HFFc6 (cell line): ENCODE measurements at places on chromosomes 5 and 9. TPM values are rescaled to one million over a fixed set of nuclear protein-coding genes. Genes with fewer than 3 reads are reported as not detected.

GRCh38 chr5:147893820-147894219 is 12.5 kb downstream of the C5orf46 start:
- no peak for DNase-seq

DNA sequence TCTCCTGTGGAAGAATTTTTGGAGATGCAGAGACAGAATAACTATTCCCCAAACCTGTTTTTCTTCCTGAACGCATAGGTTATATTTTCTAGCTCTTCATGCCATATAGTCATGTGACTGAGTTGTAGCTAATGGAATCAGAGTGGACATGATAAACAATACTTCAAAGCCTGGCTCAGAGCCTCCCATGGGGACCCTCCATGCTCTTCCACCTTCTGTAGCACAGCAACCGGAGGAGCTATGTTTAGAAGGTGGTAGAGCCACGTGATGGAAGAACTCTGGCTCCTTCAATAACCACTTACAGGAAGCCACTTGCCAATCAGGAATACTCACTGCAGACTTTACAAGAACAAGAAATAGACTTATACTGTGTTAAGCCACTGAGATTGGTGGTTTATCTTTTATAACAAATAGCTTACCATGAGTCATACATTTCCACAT is 39.2 kb downstream of the NADK2 start:
- DNase-seq: peak; percentile 36

- DNase-seq: no peak
Observed at GRCh38 chr9:123091459-123091858, 58.0 kb downstream of the GPR21 start.

DNA sequence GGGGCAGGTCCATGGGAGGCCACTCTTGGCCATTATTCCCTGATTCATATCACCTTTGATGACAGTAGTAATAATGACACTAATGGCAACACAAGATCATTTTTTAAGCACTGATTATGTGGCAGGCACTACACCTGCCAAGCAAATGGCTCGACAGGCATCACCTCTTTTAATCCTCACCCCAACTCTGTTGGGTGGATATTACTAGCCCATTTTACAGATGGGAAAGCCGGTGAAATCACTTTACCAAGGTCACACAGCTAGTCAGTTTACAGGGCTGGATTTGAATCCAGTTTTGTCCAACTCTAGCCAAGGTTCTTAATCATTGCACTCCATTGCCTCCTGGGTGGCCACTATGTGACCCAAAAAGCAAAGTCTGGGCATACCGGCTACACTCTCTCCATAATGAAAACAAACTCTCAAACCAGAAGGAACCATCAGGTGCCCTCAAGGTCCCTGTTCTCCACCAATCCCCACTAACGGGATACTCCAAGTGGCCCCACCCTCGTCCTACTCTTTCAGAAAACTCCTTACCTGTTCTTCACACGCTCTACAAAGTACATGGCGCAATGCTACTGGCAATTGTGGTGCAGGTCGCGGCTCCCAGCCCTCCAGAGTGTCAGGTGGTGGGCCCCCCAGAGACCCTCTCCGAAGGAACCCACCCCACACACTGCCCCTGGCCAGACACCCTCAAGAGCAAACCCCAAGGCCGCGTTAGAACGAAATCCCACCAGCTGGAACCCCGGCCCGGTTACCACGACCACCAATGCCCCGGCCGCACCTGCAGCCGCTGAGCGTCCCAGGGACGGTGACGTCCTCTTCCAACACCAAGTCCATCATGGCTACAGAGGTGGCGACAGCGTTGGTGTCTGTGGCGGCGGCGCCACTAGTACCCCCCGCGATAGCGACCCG is 572 bp downstream of the CDK5RAP2 start:
- peak; percentile 1 for DNase-seq

DNA sequence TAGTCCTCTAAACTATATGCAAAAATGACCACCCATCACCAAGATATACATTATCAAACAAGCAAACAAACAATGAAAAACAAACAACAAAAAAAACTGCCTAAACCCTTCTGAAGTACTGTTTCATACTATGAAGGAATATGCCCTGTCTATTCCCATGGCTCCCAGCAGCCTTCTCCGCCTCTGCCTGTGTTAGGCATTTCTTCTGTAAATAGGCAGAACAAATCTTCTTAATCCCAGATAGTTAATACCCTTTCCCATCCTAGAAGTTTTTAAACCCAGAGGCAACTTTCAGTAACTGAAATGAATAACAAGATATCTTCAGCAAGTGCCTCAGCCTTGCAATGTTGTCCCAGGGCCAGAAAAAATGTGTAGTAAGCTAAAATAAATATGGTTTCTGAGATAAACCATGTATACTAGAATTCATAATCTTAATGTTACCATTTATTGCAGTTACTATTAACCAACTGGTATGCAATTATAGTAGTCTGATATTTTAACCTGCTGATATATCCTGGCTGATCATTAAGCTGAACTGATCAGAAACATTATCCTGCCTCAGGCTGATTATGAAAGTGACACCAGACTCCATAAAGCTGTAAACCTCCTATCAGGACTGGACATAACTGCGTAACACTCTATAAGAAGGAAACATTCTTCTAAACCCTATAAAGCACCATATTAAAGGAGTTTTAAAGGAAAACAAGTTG is 68.5 kb downstream of the ANKRD31 start:
- no peak for DNase-seq

- DNase-seq: no peak
Observed at GRCh38 chr9:108181441-108181840, 674.3 kb downstream of the ACTL7B start.

The PCDHA9 gene
- total RNA-seq: not detected in 3 replicates
